ENCODE measurements at places on chromosomes 2 and 18.

- DNase-seq: peak; percentile 27
Measured at GRCh38 chr2:42141687-42142546, 27.2 kb upstream of the EML4 start.

GRCh38 chr2:19228715-19229114 lies 129.7 kb downstream of the OSR1 start:
- DNase-seq: no peak

DNA sequence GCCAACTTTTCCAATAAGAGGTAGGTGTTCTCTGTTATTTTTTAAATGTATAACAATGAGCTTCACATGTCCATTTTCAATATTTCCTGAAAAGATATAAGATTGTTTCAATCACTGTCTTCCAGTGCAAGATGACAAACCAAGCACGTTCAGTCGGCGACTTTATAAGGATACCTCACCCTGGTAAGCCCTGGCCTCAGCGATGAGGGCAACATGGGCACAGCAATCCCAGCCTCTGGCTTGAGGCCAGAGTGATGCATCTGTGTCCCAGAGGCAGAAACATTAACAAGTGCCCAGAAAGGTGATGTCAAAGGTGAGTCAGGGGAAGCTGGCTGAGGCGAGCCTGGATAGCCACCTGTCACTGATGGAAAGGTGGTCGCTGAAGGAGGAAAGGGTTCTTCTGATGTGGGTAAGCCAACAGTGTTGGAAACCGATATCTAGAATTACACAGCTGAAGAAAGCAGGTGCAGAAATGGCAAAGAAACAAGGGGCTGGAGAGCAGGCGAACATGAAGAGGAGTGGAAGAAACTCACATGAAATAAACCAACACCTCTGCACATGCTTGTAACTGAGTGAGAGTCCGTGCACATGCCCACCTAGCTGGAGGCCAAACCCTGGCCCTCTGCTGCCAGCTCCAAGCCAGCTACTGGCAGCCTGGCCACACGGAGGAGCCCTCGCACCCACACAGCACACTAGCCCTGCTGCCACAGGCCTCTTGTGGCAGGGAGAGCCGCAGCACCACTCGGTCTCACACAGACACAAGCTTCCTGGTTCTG lies 65.5 kb downstream of the FBXO15 start:
- peak; percentile 75 for DNase-seq

GRCh38 chr2:102547462-102547861 lies 71.9 kb upstream of the SLC9A2 start:
- no peak for DNase-seq

GRCh38 chr18:24153397-24153796 lies 14.5 kb downstream of the CABYR start:
- DNase-seq: no peak

- peak; percentile 58 for DNase-seq
Measured at GRCh38 chr18:12038639-12039539, 54.8 kb upstream of the ANKRD62 start.

GRCh38 chr2:114259389-114259788 lies 183.1 kb upstream of the DPP10 start:
- no peak for DNase-seq

GRCh38 chr2:183068561-183068960 lies 10.0 kb upstream of the DUSP19 start:
- no peak for DNase-seq

DNA sequence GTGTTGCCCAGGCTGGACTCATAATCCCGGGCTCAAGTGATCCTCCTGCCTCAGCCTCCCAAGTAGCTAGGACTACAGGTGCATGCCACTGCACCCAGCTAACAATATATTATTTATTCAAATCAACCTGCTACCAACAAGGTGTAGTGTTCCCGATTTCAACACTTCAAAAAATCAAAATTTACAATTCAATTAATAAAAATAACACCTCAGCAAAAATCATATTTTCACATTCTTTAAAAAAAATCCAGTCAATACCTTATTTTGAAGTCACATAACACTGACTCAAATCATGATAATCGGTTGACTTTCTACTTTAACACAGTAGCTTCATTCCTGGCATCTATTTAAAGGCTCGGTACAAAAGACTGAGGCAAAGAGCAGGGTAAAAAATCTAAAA lies 7.2 kb downstream of the GPR75 start:
- no peak for DNase-seq

GRCh38 chr2:1989216-1989615 lies 244.9 kb upstream of the PXDN start:
- DNase-seq: no peak

DNA sequence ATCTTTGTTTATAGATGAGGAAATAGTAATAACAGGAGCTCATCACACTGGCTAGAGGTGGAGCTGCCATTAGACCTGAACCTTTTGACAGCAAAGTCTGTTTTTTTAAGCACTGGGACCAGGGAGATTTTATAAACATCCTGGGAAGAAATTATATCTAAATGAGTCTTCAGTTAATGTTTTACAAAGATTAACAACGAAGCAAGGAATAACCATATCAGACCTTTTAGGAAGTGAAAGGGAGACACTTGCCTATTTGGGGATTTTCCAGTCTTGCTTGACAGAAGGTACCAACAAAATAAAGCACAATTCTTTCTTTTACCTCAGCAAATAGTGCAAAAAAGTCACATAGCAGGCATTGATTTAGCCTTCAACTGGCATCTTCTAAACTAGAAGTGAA lies 777.0 kb downstream of the CPS1 start:
- DNase-seq: no peak

DNA sequence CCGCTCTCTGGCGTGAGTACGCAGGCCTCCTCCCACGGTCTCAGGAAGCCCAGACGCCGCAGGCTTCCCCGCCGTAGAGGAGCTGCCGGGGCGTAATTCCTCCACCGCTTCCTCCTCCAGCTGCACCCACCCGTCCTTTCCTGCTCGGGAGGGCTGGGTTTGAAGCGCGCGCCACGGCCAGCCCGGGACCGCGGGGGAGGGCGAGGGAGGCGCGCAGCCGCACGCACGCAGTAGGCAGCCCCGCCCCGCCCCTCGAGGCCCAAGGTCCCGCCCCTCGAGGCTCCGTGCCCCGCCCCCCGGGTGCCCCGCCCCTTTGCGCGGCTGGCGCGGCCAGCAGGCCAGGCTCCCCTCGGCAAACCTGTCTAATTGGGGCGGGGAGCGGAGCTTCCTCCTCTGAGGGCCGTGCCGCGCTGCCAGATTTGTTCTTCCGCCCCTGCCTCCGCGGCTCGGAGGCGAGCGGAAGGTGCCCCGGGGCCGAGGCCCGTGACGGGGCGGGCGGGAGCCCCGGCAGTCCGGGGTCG lies at the start of gene MALT1:
MALT1 (plus strand) TSS at position 355 of the 521 bp plus-strand sequence. CDS start 179 bp downstream, outside the sequence.
- DNase-seq: peak; percentile 92

DNA sequence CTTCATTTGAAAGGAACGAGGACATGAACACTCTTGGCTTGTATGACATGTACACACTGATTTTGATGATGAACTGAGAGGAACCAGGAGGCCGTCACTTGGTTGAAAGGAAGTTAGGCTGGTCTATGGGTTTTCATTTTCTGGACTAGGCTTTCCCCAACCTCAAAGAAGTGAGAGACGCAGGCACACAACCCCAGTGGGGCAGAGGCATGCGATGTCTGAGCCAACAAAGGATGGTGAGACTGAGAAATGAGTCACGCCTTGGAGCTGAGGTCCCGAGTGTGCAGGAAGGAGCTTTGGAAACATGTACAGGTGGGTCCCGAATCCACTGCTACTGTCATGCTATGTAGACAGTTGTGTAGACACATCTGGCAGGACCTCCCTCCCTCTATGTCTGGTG lies 24.1 kb downstream of the SIGLEC15 start:
- DNase-seq: no peak

- DNase-seq: no peak
Measured at GRCh38 chr2:107001964-107002696, 116.2 kb upstream of the ST6GAL2 start.

GRCh38 chr2:25682082-25682481 lies 8.7 kb upstream of the DTNB start:
- no peak for DNase-seq

DNA sequence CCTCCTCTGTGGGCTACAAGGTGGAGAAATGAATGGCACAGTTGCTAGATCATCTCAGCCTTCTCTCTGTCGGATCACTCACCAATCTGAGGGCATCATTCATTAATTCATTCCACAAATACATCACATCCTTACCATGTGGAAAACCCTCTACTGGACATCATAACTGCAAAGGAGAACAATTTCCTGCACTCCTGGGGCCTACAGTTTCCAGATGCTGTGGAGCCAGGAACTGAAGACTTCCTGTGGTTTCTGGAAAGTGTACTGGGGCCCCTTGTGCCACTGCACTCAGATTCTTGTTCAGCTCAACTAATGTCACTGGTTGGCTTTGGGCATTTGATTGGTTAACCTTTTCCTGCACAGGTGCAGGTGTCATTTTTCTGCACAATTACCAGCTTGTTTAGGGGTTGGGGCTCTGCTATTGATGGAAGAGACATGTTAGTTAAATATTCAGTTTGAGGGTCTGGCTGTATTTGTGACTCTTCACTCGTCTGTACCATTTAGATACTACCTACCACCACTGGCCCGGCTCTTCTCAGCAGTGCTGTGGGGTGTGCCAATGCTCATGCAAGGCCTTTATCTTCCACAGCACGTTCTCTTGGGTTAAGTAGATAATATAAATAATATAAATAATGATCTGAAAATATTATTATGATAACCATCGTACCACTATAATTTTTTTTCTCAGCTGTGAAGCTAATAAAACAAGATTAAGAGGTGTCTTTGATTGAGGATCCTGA lies 427.3 kb downstream of the TSN start:
- peak; percentile 65 for DNase-seq

GRCh38 chr2:18345848-18346247 lies 214.6 kb downstream of the RDH14 start:
- DNase-seq: no peak

- DNase-seq: peak; percentile 48
Measured at GRCh38 chr2:8259106-8259840, 422.6 kb upstream of the ID2 start.
